Adipocyte (in vitro differentiated cells): ENCODE measurements at places on chromosomes 2 and 18.
A peak's percentile ranks its signal among the peaks of the same experiment; 100 is the strongest.

GRCh38 chr2:230614913-230615332 lies 97.7 kb upstream of the CAB39 start:
- DNase-seq, result no peak

DNA sequence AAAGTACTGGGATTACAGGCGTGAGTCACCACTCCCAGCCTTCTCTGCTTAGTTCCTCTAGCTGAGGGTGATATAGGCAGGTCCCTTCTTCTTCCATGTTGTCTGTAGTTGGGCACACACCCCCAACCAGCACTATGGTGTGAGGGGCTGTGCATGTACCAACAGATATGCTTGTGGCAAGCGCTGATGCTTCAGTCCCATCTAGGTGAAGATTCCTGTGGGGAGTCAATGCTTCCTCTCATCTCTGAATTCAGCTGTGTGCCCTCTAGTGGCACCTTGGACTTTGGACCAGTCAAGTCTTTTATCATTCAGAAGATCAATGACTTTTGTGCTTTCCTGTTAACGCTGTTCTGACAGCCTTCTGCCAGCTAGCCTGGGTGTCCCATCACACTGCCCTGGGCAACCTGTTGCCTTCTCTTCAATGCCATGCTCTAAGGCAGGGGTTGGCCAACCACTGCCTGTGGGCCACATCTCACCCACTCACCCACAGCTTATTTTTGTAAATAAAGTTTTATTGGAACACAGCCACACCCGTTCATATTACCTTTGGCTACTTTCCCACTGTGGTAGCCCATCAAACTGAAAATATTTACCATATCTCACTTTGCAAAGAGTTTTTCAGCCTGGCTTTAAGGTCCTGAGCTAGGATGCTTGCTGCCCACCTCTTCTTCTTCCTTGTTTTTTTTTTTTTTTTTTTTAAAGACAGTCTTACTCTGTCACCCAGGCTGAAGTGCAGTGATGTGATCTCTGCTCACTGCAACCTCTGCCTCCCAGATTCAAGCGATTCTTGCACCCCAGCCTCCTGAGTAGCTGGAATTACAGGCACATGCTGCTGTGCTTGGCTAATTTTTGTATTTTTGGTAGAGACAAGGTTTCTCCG lies 51.0 kb downstream of the NPAS2 start:
- no peak for DNase-seq

DNA sequence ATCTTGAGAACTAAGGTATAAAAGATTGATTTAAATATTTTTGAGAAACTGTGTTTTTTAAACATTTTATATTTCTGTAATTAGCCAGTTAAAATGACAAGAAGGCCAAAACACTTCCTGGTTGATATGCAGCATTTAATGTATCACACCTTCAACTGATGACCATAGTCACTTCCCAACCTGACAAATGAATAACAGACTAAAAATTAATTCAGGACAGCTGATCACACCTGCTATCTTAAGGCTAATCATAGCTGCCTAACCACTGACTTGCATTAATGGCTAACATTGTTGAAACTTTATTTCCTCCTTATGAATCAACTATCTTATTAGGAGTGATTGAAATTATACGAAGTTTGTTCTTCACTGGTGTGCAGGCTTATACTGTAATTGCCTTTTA lies 125.8 kb upstream of the MSTN start:
- no peak for DNase-seq

DNA sequence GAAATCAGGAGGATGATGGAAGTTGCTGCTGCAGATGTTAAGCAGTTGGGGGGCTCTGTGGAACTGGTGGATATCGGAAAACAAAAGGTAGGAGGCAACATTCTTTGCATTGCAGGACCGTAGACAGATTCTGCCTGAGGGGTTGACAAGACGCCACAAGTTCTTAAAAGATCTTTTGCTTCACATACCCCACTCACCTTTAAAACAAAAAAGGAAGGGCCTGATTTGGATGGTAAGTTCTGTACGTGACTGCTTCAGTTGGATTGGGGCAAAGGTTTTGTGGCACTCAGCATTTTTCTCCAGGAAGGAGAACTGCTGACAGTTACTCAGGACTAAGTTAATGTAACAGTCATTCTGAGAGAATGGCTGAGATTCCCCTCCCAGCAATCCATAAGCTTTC lies 5.2 kb downstream of the CNDP2 start:
- no peak for DNase-seq

- DNase-seq, result peak; percentile 71
Observed at GRCh38 chr2:127525691-127526131, 578 bp downstream of the IWS1 start.

DNA sequence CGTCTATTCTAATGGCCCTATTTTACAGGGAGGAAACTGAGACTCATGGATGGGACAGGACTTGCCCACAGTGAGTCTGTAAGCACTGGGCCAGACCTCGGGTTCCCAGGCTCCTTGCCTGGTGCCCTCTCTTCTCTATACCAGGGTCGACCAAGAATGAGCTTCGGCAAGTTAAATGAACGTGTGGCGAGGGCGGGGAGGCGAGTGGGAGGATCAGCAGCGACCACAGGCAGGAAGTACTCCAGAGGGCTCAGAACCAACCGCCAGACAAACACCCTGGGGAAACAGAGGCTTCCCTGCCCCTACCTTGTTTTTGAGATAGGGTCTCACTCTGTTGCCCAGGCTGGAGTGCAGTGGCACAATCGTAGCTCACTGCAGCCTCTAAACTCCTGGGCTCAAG lies 177.7 kb upstream of the SMAD2 start:
- DNase-seq, result no peak

- no peak for DNase-seq
Observed at GRCh38 chr2:105379741-105380186, 19.1 kb downstream of the FHL2 start.

- DNase-seq, result no peak
Observed at GRCh38 chr2:134705861-134706586, 12.8 kb downstream of the TMEM163 start.

DNA sequence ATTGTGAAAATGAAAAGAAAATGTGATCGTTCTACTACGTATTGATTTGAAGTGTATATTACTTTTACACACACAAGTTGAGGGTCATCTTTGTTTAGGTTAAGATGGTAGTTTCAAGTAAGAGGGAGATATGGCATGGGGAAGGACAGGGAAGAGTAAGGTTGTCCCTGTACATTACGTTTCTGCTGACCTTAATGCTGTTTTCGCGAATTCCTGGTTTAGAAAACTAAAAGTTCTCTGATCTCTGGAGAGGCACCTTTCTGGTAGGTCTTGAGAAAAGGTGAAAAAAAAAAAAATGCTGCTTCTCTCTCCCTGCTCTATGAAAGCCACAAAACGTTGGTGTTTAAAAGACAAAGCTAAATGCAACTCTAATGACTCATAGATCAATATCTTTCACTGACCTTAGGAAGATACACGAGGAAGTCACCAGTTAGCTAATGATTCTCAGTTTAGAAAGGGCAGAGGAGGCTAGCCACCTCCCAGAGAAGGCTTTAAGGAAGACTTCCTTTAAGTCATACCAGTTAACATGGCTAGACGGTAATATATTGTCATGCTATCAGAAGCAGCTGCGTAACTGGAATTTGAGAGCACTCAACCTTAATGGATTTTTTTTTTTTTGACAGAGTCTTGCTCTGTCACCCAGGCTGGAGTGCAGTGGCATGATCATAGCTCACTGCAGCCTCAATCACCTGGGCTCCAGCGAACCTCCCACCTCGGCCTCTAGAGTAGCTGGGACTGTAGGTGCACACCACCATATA lies 13.2 kb downstream of the TXNDC2 start:
- peak; percentile 33 for DNase-seq

GRCh38 chr2:19351499-19351898 lies 6.9 kb downstream of the OSR1 start:
- DNase-seq, result no peak
